ENCODE measurements at places on chromosomes 4 and X. TPM values are rescaled to one million over a fixed set of nuclear protein-coding genes. Genes with fewer than 3 reads are reported as not detected.

DDX3X gene
- polyA plus RNA-seq, result 253 TPM

DNA sequence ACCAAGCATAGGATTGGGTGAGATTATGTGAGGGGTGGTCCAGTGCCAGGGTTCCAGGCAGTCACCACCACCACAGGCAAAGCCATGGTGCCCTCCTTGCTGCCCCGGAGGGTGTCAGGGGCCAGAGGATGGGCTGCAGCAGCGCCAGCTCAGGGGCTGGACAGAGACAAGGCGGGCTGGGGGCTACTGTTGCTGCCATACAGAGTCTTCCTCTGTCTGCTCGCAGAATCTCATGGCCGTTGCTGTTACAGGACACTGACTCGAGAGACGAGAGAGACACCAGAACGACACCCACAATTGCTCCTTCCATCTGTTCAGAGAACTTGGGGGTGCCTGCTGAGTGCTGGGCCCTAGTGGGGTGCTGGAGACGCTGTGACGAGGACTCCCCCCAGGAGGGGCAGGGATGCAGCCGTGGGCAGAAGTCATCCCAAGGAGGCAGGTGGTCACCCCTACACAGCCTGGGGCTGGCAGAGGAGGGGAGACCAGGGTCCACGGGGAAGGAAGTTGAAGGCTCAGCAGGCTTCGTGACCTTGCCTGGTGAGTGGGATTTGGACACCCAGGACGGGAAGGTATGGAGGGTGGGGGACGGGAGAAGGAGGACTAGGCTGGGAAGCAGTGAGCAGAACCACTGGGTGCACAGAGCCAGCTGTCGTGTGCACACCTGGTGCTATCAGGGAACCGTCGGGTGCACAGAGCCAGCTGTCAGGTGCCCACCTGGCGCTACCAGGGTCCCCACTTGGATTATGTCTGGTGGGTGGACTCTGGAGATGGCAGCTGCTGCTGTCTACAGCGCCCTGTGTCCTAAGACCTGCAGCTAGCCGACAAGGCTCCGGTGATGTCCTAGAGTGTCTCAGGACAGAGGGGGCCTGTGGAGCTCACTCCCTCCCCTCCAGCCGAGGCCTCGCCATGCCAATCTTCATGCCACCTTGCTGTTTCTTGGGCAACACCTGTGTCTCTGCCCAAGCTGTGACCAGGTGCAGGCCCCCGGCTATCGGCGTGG is 43.9 kb upstream of the HMX1 start:
- DNase-seq, result no peak

- no peak for DNase-seq
Measured at GRCh38 chrX:150533863-150534262, 34.6 kb upstream of the MTM1 start.

- DNase-seq, result no peak
Measured at GRCh38 chr4:87213421-87214075, 6.9 kb downstream of the KLHL8 start.

DNA sequence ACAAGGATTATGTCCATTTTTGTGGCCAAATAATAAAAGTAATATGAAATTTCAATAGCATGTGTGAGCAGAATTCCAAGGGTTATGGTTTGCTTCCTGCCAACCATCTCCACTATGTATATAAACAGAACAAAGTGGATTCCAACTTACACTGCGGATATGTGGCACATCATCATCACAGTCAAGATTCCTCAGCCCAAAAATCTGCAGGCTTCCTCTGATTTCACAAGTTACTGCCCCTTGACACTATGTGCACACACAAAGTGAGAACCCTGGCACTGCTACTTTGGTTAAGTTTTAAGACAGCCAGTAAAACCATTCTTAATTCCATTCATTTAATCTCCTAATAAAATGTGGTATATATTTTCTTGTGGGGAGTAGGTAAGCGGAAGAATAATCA is 76.4 kb downstream of the LEF1 start:
- no peak for DNase-seq
